NCI-H2227 treated with DMSO at 0.1 percent for 48 hours (cell line): ENCODE measurements at places on chromosomes 2 and 18.

- no peak for DNase-seq
Measured at GRCh38 chr18:79634593-79635426, 44.8 kb upstream of the CTDP1 start.

DNA sequence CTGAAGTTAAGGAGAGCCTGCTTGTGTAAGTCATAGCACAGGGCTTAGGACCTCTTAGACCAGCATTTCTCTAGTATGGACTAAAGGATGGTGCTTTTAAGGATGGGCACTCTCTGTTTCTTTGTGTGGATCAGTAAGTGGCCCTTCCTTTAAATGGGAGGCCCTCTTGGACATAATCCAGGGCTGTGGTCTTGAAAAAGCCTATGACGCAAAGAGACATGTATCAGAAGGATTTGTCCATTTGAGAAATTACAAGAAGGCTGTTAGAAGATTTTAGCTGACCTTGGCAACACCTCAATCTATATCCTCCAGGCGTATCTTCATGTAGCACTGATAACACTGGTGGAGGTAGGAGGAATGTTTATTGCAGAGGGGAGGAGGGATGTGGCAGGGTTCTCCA, 79.2 kb downstream of the PRPF40A start:
- no peak for DNase-seq

- DNase-seq, result no peak
Measured at GRCh38 chr2:66202586-66202985, 232.3 kb upstream of the MEIS1 start.

DNA sequence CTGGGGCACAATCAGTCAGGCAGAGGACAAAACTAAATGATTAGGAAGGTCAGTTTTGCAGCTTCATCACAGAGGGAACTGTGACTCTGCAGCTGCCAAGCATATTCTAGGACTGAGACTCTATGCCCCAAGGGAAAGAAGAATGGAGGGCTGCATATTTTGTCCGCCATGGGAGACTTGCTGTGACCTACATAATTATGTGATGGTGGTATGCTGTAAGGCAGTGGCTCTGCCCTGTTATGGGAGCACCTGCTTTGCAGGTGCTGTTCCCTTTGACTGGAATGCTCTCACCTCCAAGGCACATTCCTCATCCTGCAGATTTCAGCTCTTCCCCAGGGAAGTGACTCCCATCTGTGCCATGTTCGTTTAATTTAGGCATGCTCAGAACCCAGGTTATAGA, 261.9 kb upstream of the EPHA4 start:
- DNase-seq, result no peak

GRCh38 chr18:13713455-13714055, 12.8 kb downstream of the FAM210A start:
- DNase-seq, result no peak

GRCh38 chr2:218396688-218397462, 2.8 kb upstream of the CTDSP1 start:
- peak; percentile 33 for DNase-seq

DNA sequence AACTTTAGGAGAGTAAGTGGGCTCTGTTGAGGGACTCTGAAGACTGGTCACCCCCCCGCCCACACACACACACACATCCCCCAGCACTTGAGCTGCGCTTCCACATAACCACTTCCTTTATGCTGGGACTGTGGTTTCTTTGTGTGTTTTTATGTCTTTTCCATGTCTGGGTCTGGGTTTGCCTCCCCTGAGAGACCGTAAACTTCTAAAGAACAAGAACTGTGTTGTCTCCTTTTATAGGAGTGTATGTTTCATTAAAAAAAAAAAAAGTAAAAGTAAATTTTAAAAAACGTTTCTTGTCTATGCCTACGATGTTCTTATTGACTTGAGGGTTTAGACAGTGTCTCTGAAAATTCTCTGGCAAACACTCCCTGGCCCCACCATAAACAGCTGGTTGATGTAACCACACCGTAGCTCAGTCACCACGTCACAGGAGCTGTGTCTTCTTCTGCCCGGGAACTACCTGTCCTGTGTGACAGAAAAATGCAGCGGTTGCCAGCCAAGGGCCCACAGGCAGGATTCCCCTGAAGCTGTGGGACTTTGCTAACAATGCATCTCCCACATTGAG, 68.0 kb downstream of the KLHL29 start:
- DNase-seq, result no peak

GRCh38 chr2:30615926-30616325, 168.9 kb downstream of the LCLAT1 start:
- DNase-seq, result no peak

DNA sequence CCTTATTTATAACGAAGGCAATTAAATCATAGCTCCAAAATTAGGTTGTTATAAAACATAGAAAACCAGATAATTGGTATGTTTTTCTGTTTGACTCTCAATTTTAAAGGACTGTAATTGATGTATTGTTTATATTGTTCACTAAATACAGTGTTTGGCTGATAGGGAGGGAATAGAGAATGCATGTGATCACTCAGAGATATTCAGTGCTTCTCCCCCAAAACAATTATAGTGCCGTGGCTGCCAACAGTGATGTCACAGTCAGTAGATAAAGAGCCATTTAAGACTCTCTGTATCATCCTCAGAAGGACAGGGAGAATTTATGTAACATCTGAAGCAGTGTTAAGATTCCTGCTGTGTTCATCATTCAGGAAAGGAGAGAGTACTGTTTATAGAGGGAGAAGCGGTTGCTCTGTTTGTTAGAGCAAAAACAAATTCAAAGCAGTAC, 69.6 kb downstream of the PHLPP1 start:
- peak; percentile 55 for DNase-seq

- no peak for DNase-seq
Measured at GRCh38 chr2:441258-442022, 153.5 kb upstream of the ALKAL2 start.

GRCh38 chr2:65746931-65747675, 314.7 kb upstream of the SPRED2 start:
- no peak for DNase-seq

- no peak for DNase-seq
Measured at GRCh38 chr2:216486708-216487107, 11.9 kb upstream of the RPL37A start.

- DNase-seq, result no peak
Measured at GRCh38 chr2:227706859-227707258, 11.0 kb downstream of the SLC19A3 start.

GRCh38 chr2:104658144-104658835, 195.6 kb upstream of the POU3F3 start:
- DNase-seq, result no peak
